ENCODE measurements at places on chromosomes 2 and 18. TPM values are rescaled to one million over a fixed set of nuclear protein-coding genes. Genes with fewer than 3 reads are reported as not detected.

DNA sequence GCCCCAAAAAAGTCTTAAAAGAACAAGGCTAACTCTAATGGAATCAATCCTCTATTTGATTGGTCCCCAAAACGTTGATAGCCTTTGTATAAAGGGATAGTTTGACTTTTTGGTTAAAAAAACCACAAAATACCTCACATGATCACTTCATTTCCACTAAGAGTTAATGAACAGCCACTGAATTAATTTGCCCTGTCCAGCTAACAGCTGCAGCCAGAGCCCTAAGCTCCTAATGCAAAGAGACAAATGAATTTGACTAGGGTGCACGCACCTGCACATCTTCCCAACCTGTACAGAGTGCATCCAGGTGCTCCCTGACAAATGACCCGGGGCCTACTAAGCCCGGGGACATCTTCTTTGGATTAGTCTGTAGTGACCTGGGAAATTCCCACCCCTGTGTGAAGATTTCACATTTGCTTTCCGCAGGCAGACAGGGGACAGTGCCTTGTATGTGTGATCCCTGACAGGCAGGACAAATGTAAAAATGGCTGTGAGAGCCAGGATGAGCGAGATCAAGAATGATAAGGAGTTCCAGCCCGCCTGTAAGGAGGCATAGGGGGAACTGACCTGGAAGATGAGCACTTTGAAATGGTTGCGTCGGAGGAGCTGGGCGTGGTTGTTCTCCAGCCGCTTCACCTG, 893 bp downstream of the CAVIN2 start:
- no peak for DNase-seq

DNA sequence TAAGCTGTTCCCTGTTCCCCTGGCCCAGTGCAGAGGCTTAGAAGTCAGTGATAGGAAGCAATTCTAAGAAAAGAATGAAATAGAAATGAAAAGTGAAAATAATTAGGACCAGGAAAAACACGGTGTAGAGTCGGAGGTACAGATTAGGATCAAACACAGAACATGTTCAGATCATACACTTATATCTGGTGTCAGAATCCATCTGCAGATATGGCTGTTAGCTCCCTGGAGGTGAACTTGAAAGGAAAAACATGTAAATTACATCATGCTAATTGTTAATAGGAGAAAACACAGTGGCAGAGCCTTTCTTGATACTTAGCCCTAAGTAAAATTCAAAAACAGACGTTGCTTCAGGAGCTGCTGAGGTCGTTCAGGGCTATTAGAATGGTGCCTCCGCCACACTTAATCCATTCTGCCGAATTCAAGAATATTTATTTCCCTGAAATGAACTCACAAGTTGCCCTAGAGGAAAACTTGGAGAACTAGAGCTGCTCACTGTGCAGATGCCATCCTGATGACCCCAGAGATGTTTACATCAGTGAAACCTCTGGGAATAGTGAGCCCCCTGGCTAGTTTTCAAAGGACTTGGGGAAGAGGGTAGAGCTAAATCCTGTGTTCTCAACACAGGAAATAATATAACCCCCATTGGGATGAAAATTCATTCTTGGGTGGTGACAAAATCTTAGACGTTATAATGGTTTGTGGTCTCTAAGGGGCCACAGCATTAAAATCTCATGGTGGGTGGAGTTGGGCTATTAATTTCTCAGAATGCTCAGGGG, 27.5 kb downstream of the LPIN1 start:
- no peak for DNase-seq

Gene CKAP2L
- polyA plus RNA-seq, result 9.8 TPM

Gene MSGN1
- polyA plus RNA-seq, result not detected

Gene LOXHD1
- polyA plus RNA-seq, result 2.1 TPM

DNA sequence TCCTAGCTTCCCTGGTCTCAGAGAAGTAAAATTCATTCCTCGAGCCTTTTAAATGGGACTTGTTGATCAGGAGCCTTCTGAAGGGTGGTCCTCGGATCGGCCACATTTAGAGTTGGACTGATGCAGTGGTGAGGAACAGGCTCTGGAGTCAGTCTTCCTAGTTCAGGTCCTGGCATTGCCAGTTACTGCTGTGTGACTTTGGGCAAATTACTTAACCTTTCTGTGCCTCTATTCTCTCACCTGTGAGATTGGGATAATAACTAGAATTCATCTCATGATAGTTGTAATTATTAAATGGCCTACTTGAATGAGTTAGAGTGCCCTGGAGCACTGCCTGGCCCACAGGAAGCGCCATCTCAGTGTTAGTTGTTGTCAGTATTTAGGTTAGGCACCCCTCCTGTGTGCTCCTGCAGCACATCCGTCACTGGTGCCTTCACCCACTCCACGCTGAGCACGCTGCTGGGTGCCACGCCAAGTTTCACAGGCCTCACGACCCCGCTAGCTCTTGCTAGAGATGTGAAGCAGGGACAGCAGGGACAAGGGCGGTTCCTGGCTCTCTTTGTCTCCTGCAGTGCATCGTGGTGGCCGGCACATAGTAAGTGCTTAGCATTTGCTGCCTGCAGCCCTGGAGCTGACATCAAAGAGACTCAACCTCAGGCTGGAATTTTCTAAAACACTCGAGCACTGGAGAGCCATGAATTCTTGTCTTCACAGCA, 122.9 kb downstream of the FAM210A start:
- no peak for DNase-seq

DNA sequence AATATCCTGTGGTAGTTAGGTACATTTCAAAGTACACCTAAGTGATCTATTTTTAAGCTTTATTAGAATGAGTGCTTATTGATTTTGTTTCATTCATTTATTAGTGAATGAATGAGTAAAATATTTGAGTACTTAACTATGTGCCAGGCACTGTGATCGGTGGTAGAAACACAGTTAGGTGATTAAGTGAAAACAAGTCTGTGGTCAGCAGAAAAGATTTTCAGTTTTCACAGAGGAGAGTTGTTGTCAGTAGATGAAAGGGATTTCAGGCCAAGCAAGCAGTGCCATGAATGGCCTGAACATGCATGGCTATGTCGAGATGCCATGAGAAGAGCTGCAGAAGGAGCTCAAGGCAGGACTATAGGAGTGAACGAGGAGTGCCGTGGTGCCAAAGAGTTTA, 85.9 kb downstream of the SPTBN1 start:
- DNase-seq, result no peak
